Stimulated activated CD8-positive, alpha-beta memory T cell treated with anti-CD3 and anti-CD28 coated beads, Interleukin-4, amount 100 ng/mL, for 1 hour (primary cell): ENCODE measurements at places on chromosomes 16 and 17.

- no peak for DNase-seq
These were observed 9.6 kb upstream of the SPN start for GRCh38 chr16:29653471-29653870.

DNA sequence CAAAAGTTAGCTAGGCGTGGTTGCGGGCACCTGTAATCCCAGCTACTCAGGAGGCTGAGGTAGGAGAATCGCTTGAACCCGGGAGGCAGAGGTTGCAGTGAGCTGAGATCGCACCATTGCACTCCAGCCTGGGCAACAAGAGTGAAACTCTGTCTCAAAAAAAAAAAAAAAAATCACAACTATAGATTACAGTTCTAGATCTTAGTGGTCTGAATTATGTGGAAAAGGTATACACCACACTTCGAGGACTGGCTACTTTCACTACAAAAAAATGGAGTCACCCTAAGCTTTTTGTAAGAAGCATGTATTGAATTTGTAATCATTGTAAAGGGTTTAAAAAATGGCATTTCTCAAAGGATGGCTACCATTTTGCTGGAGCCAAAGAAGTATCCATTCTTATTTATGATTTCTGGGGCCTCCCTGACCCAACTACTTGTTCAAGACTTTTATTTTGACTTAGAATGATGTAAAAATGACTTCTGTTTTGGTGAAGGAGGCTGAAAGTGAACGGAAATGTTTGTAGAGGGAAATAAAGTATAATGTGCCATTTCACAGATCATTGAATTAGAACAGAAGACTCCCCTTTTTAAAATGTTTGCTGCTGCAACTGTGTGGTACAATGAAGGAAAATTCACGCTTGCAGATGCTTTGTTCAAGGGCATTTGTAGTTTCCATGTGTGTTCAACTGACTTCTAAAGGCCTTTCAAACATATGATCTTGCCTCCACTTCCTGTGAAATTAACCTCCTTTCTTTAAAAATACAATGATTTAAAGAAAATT is 37.1 kb upstream of the NOL11 start:
- DNase-seq, result no peak

DNA sequence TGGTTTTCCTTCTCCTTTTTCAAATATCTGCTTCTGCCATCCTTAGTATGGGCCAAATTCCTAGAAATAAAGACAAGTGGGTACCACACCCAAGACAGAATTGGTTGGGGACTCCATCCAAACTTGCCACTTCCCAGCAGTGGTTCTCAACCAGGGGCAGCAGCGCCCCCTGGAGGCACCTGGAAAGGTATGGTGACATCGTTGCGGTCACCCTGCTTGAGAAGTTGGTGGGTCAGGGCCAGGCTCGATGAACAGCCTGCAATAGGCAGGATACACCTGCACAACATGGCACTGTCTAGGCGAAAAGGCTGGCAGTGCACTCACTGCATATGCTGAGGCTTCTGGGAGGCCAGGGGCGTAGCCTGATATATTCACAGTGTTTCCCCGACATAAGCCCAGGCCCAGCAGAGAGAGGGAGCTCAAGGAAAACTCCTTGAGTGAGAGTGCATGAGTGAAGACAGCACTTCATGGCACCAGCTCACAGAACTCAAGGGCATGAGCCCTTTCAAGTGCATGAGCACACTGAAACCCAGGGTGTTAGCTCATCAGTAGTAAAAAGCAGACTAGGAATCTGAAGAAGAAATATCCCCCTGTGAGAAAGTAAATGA is 57.7 kb downstream of the CMC2 start:
- DNase-seq, result no peak

- no peak for DNase-seq
These were observed 79.0 kb downstream of the DYNLRB2 start for GRCh38 chr16:80619824-80620223.

DNA sequence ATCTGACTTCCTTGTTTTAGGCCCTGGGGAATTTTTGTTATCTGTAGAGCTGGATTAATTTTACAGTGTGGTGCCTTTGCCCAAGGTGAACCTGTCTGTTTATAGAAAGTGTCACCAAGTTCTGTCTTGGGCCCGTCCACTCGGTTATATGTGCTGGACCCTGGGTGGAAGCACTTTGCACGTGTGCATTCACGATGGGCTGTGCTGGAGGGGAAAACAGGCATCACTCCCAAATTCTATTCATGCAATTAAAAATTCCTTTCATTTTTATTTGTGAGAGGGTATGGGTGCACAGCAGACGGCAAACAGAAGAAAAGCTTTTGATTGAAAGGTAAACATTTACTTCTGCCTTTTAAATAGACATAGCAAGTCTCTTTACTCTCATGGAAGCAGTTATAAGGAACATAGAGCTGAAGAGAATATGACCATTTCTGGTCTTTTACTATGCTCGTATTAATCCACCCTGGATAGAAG is 101.2 kb downstream of the WWOX start:
- no peak for DNase-seq

- DNase-seq, result no peak
These were observed 4.1 kb downstream of the MGAT5B start for GRCh38 chr17:76872221-76872873.

GRCh38 chr17:42188749-42189650 is 3.7 kb upstream of the HCRT start:
- DNase-seq, result no peak

- DNase-seq, result no peak
These were observed 60.8 kb upstream of the CORO6 start for GRCh38 chr17:29683481-29683880.

DNA sequence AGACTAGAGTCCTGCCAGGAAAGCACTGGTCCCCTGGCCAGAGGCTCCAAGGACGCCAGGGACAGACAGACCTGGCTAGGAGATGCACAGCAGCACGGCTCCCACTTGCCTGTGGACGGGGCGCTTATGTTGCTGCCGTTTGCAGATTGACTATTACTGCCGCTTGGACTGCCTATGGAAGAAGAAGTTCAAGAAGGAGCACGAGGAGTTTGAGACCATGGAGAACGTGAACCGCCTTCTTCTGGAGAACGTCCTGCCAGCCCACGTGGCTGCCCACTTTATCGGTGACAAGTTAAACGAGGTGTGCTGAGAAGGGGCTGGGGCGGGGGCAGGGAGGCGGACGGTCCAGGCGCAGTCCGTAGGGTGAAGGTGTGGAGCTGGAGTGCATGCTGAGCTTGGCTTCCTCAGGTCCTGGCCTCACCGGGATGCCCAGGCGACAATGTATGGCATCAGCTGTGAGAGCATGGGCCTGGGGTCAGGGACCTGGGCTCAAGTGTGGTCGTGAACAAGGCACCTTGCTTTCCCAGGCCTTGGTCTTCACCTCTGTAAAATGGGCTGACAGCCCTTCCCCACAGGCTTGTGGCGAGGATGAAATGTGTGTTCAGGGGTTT is 45.6 kb downstream of the ADCY7 start:
- DNase-seq, result no peak

- no peak for DNase-seq
These were observed 5.9 kb upstream of the SPAG7 start for GRCh38 chr17:4973256-4974114.

DNA sequence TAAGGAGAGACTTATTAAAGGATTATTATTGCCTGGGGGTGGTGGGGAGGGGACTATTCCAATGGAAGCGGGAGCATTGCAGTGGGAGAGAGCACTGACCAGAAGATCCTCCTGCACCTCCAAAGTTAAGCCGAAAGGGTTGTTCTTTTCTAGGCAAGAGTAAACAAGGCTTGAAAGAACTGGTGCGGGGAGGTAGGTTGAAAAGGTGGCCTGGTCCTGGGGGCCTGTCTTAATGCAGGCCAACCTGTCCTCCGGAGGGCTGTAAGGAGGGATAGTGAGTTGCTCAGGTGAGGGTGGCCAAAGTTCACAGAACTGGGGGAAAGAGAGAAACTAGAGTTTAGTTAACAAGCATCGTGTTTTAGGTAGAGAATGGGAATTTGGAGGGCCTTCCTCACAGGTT is 65.3 kb downstream of the RAB11FIP4 start:
- no peak for DNase-seq
